GM13977 (cell line): ENCODE measurements at places on chromosomes 16 and 17.

- DNase-seq = no peak
Measured at GRCh38 chr17:74271901-74272561, 2.0 kb upstream of the DNAI2 start.

- no peak for DNase-seq
Measured at GRCh38 chr17:38885044-38885727, 15.3 kb downstream of the LASP1 start.

GRCh38 chr16:51150165-51150887 lies 744 bp downstream of the SALL1 start:
- DNase-seq = no peak

DNA sequence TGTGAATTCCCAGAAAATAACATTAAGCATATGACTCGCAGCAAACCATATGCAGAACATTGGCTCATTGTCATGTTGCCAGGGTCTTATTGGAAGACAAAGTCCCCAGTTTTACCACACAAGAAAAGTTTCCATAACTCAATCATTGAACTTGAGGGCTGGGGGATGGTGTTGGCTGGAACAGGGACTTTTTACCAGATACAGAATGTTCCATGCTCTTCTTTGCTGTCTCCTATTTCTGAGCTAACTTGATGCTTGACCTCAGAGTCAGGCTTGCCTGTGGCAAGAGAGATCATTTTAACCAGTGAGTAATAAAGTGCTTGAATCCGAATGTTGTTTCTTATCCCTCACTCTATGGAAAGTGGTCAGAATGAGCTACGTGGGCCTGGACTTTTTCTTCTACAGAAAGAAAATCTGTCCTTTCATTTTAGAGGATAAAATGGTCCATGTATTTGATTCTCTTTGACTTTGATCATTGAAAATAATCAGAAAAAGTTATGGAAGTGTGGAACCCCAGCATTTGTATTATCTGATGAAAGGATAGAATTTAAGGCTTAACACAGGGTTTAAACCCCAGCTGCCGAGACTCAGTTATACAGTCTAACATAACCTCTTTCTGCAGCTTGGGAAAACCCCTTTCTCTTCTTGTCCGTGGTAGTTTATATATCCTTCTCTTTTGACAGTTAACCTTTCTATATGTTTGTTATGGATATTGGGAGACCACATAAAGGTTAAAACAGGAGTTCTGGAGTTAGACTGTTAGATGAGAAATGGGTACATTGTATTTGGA lies 67.0 kb downstream of the TUBD1 start:
- no peak for DNase-seq

- DNase-seq = peak; percentile 66
Measured at GRCh38 chr17:1561420-1562175, 994 bp downstream of the PITPNA start.

DNA sequence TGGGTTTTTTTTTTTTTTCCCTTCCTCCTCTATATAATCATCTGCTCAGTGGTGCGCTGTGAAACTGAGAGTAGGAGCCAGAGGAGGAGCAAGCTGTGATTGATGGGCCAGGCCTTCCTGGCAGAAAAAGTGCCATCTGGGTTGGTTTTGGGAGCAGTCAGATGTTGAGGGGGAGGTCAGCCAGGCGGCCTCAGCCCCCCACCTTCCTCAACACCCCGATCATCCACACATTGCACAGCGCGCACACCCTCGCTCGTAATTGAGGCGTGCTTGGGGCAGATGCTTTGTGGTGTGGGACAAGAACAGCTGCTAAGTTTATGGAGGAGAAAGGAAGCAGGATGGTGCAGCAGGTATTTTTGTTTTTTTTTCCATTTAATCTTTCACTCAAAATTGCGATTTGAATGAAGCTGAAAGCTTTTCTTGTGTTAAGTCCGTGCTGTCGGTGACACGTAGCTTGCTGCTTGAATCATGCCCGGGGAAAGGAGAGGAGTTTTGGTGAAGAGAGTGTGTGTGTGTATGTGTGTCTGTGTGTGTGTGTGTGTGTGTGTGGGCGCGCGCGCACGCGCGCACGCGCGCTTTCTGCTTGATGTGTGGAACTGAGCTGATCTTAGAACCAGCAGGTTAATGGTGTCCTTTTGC lies 177.4 kb downstream of the RBFOX1 start:
- no peak for DNase-seq

DNA sequence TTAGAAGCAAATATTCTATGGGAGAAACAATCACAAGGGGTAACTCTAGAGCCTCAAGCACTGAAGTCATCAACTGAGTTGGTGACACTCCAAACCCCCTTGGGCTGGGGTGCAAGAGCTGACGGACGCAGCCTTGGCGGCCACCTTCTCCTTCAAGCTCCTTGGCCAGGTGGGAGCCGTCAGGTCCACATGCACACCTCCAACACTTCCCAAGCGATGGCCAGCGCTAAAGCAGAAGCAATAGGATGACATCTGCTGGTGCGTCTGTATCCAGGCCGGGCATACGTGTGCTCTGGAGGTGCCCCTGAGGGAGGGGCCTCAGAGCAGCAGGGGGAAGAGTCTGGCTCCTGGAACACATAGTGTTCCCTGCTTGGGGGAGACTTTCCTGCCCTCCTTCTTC lies 12.2 kb upstream of the FOXJ1 start:
- no peak for DNase-seq

DNA sequence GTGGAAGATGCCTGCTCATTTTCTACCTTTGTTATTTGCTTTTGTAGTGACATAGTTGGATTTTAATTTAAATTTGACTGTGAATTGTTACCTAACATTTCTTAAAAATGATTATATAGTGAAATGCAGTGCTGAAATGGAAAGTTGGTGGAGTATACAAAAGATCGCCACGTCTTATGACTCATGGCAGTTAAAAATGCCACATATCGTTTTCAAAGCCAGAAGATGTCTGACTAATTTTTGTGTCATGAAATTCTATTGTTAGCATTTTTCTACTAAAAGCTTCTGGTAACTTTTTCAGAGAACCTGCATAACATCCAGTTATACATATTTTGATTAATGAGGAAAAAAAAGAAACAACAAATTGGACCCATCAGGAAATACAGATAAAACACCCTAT lies 20.6 kb downstream of the MAP2K4 start:
- no peak for DNase-seq

DNA sequence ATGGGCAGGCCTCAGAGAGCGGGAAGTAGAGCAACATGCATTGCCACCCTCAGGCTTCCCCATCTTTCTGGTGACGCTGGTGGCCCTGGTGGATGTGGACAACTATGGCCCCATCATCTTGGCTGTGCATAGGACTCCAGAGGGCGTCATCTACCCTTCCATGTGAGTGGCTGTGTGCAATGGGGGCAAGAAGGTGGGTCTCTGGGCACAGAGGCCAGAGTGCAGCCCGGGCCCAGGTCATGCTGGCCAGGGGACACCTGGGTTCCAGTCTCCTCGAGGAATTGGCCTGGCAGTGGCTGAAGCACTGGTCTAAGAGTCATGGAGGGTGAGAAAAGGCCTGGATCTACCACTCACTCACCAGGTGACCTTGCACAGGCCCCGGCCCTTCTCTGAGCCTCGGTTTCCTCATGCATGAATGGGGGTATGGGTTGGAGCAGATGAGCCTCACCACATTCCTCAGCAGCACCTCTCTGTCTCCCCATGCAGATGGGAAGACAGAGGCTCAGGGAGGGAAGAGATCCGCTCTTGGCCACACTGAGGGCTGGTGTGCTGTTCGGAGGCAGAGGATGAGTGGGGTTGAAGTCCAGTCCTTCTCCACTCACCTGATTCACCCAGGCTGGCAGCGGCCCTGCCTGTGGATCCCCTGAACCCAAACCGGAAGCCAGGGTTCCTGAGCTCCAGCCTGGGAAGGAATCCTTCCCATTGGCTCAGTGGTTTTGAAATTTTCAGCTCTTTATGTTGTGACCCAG lies 7.2 kb upstream of the ADGRG3 start:
- DNase-seq = no peak
